Hypothalamus (tissue), 51 donors: ENCODE measurements at places on chromosomes 2 and 18.

GRCh38 chr2:171491292-171491691 is 31.0 kb upstream of the CYBRD1 start:
- DNase-seq, result no peak

GRCh38 chr2:46451131-46451711 is 28.1 kb upstream of the TMEM247 start:
- DNase-seq, result no peak

DNA sequence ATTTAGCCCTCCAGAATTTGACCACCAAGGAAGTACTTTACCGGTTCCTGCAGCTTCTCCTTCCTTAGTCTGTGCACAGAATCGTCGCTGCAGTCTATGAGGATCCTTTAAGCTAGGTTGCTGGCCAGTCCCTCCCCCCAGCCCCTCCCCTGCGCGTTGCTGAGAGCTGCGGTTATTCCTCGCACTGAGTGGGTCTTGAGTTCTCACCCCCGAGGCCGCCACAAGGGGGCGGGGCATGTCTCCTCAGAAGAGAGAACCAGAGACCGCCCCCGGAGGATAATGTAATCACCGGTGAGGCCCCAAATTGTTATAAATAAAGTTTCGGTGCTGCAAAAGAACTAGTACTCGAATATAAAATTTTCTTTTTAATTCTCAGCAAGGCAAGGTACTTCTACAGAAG is 1184.9 kb upstream of the CDH2 start:
- DNase-seq, result no peak

DNA sequence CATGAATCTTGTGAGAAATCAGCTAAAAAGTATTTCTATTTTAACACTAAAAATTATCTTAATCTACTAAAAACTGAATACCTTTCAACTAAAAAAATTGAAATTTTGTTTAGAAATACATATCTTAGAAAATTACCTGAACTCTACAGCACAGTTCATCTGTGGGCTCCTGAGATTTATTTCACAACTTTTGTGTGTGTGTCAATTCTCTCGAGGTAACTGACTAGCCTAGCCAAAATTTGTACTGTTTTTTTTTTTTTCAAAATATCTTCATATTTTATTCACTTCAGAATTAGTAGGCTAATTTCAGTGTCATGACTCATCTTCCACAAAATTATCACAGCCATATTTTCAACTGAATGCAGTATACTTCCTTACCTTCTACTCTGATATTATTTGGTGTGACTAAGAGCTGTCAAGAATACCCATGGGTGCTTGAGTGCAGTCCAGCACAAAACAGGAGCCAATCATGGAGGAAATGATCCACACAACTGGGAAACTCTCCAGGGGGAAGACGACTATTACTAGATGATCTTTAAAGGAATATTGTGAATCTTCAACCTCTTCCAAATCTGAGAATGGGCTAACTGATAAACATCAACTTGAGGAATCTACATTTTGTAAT is 174.6 kb downstream of the ZNF385B start:
- no peak for DNase-seq

- DNase-seq, result no peak
These were observed 64.3 kb downstream of the NFATC1 start for GRCh38 chr18:79459946-79460480.

DNA sequence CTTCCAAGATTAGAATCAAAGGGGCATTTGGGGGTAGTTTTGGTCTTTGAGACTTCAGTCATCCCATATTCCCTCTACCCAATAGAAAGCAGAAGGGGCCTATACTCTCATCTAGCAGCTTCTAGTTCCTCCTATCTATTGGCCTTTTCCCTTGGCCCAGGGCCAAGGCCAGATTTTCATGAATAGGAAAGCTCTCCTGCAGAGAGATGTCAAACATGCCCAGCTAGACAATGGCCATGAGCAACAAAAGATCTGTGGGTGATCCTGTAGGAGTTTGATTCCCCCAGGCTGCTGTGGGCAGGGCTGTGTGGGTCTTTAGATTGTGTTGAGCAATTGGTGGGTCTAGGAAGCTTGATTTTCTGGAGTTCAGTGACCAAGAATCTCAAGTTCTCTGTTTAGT is 2.9 kb upstream of the ADCYAP1 start:
- no peak for DNase-seq

GRCh38 chr2:202337151-202337550 is 39.0 kb upstream of the BMPR2 start:
- no peak for DNase-seq

- no peak for DNase-seq
These were observed 9.0 kb downstream of the PMAIP1 start for GRCh38 chr18:59908799-59909198.

- DNase-seq, result no peak
These were observed 131.0 kb downstream of the TMEM182 start for GRCh38 chr2:102892698-102893310.

- DNase-seq, result no peak
These were observed 280.6 kb downstream of the PTGR3 start for GRCh38 chr18:74928194-74928968.

- DNase-seq, result no peak
These were observed 33.8 kb downstream of the CFAP36 start for GRCh38 chr2:55553321-55553720.

DNA sequence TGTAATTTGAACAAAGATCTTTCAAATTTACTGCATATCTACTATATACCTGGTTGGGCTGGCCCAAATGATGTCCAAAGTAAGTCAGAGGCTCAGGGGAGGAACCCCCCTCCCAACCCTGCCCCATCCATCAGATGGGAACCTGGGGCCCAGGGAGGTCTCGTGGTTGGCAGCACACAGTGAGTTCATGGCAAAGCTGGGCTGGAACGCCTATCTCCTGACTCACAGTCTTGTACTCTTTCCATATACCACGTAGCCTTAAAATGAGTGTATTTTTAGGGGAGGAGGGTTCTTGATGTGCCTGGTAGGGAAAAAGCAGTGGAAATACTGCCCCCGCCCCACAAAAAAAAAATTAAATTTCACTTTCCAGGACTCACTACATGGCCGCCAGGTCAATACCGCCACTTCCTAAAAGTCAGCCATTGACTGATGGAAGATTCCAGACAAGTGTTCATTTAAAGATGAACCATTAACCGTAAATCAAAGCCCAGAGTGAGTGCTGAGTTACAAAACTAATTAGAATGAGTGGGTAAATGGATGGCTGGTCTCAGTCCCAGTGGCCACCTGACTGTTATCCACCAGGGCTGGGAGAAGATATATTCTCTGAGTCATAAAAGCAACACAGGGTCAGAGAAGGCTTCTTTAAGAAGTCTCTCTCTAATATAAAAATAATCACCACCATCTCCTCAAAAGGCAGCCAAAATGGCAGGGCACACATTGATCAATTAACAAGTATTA is 80.5 kb downstream of the ZBTB7C start:
- no peak for DNase-seq

DNA sequence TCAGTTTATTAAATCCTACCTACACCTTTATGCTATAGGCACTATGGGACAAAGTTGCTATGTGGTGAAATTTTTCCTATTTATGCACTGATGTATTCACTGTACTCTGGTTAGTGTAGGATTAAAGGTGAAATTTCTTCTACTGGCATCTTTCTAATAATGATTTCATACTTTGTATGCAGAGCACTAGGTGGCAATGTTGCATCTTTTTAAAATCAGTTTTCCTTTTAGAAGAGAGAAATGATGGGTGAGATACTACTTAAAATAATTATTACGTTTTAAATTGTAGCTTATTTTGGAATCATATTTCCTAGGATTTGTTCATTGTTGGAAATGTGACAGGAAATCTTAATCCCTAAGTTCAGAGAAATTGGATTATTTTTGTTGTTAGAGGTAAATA is 150.9 kb downstream of the CD8B2 start:
- no peak for DNase-seq

DNA sequence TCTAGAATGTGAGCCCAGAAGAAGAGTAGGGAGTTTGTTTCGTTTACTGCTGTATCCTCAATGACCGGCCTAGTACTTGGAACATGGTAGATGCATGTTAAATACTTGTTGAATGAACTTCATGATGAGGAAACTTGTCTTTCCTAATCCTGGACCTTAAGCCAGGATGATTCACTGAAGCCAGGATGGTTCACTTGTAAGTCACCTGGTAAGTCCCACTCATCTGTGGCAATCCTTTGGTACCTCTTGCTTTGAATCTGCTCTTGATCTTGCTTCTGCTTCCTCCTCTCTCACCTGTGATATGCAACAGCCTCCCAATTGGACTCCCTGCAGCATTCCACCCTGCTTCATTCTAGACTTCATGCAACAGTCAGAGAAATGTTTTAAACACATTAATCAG is 43.6 kb downstream of the QPCT start:
- DNase-seq, result no peak

GRCh38 chr2:53768242-53768542 is 588 bp downstream of the CHAC2 start:
- DNase-seq, result no peak

DNA sequence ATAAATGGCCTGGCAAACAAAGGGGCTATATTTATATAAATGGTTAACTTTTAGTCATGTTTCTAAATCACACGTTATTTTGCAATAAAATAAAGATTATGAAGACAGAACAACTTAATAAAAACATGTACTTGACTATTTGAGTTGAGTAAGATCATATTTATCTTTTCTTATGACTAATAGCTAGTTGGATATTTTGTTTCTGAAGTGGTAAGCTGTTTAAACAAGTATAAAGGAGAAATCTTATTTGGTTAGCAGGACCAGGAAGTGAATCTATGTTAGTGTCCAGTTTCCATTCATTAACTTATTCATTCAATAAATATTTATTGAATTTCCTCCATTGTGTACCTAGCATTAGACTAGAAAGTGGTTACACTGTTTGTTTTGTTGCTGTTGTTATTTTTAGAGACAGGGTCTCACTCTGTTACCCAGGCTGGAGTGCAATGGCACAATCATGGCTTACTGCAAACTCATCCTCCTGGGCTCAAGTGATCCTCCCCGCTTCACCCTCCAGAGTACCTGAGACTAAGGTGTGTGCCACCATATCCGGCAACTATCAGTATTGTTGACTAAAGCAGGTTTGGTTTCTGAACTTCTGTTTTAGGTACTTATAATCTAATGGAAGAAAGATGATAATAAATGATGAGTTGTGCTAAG is 312.6 kb downstream of the DPP10 start:
- DNase-seq, result no peak

DNA sequence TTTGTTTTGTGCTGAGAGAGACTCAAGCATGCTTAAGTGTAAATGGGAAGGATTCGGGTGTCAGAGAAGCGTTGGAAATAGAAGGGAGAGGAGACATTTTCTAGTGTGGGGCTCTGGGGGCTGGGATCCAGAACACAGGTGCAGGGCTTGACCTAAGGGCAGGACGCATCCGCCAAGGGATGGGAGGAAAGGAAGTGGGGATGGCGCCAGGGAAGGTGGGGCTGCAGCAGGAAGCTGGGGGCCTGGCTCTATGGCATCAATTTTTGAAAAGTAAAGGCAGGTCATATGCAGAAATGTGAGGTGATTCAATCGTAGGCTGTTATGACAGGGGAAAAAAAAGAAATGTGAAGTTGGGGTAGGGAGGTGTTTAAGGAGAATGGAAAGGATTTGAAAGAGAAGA is 143.2 kb upstream of the SERTAD2 start:
- no peak for DNase-seq

DNA sequence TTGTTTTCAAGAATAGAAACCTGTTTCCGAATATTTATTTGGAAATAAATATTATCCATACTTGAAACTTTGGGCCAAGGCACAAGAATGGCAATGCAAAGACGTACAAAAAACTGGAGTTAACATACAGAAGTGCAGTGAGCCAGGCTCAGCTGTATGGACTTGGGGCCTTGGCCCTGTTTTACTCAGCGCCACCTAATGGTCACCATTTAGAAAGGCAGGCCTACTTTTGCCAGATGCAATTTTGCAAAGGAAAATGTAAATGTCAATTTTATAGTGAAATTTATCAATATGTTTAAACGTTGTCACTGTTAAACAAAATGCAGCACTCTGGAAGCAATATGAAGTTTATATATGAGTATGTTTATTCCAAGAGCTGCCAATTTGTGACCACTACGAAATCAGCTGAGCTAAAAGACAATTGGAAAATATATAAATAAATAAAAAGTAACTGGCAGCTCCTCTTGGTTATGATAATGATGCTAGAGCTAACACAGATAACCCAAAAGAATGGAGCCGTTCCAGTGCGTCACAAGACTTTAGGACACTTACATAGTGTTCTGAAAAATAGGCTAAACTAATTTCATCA is 155.0 kb downstream of the ARHGAP15 start:
- no peak for DNase-seq

GRCh38 chr2:3145471-3146021 is 232.1 kb downstream of the EIPR1 start:
- no peak for DNase-seq

DNA sequence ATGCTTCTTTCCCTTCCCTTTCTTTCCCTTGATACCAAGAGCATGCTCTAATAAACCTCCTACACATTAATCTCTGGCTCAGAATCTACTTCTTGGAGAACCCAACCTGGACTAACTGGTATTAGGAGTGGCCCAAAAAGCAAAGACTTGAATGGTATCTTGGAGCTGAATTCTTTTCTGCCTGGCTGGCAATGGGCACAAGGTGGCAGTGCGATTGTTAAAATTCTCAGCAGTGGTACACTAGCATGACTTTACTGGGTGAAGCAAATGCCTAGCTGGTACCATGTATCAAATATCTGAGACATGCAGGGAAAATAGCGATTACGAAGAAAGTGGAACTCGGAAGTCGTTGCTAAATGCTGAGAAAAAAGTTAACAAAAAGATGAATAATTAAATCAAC is 376.1 kb downstream of the XIRP2 start:
- peak; percentile 6 for DNase-seq

GRCh38 chr2:167398873-167399272 is 510.6 kb downstream of the XIRP2 start:
- no peak for DNase-seq

DNA sequence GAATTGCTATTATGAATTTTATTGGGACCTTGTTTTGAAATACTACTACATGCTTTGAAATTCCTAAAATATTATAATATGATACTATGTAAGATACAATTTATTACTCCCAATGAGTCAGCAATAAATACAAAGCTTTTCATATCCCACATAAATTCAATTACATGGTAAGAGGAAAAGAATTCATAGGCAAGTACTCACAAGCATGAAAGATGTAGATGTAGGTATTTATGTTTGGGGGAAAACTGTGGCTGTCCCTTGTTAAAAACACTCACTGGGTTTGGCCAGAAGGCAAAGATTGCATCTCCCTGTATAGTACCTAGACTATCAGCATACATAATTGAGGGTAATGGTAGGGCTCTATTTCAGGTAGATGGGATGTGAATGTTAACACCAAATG is 90.4 kb downstream of the MBD2 start:
- no peak for DNase-seq

DNA sequence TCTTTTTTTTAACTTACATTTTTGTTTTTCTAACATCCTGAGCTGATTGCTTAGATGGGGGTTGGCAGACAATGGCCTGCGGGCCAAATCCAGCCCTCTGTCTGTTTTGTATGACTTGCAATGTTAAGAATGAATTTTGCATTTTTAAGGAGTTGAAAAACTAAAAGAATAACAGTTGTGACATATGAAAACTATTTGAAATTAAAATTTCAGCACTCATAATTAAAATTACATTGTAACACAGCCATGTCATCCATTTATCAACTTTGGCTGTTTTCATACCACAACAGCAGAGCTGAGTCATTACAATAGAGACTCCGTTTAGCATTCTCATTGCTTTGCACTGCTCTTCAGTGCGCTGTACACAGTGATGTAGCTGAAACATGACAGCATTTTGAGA is 94.1 kb upstream of the MC4R start:
- no peak for DNase-seq
